ENCODE measurements at places on chromosomes 4 and X. TPM values are rescaled to one million over a fixed set of nuclear protein-coding genes. Genes with fewer than 3 reads are reported as not detected.

Gene MCUB
- 25.3 TPM for polyA plus RNA-seq

Gene UGT2A1
- polyA plus RNA-seq = 0.13 TPM

Gene SLC9A7
- polyA plus RNA-seq = 1.8 TPM

Gene UTP14A
- 10.2 TPM for polyA plus RNA-seq

Gene TCP11X2
- 0.12 TPM for polyA plus RNA-seq

Gene TLR3
- 7.1 TPM for polyA plus RNA-seq

Gene NSG1
- 0.77 TPM for polyA plus RNA-seq

Gene OTC
- polyA plus RNA-seq = 0.91 TPM

Gene AKAP4
- not detected for polyA plus RNA-seq

Gene EIF1AX
- 39.2 TPM for polyA plus RNA-seq

Gene FAM184B
- 0.10 TPM for polyA plus RNA-seq

Gene ARFIP1
- 20.9 TPM for polyA plus RNA-seq

Gene TEX13D
- polyA plus RNA-seq = not detected

Gene RASL11B
- polyA plus RNA-seq = 2.0 TPM

Gene CCNB3
- polyA plus RNA-seq = 0.49 TPM

Gene SSX2B
- polyA plus RNA-seq = not detected

Gene MAGEA1
- not detected for polyA plus RNA-seq

Gene IL3RA
- 52.2 TPM for polyA plus RNA-seq

Gene DIPK2B
- 6.8 TPM for polyA plus RNA-seq

Gene UTP3
- 30.5 TPM for polyA plus RNA-seq

Gene CRMP1
- 2.5 TPM for polyA plus RNA-seq

Gene WNK3
- polyA plus RNA-seq = 0.16 TPM

Gene PAGE1
- polyA plus RNA-seq = not detected

Gene F8A3
- 6.4 TPM for polyA plus RNA-seq

Gene FABP2
- polyA plus RNA-seq = not detected

Gene MAGEB1
- polyA plus RNA-seq = not detected

Gene FAM47B
- polyA plus RNA-seq = not detected

Gene ARSJ
- polyA plus RNA-seq = 2.3 TPM

Gene GAGE12H
- polyA plus RNA-seq = not detected

Gene CXCL3
- 11.3 TPM for polyA plus RNA-seq

Gene ARHGAP6
- polyA plus RNA-seq = 7.0 TPM

Gene NEUROG2
- polyA plus RNA-seq = not detected

Gene OPHN1
- polyA plus RNA-seq = 2.3 TPM

Gene H2BW2
- polyA plus RNA-seq = not detected

Gene MXD4
- 34.4 TPM for polyA plus RNA-seq

Gene CYBB
- polyA plus RNA-seq = 99.8 TPM

Gene ARMCX4
- polyA plus RNA-seq = 4.1 TPM

Gene DUX4
- not detected for polyA plus RNA-seq

Gene NAP1L3
- 0.41 TPM for polyA plus RNA-seq

Gene GDPD2
- polyA plus RNA-seq = not detected

Gene PDLIM3
- polyA plus RNA-seq = 21.5 TPM

Gene DMRTC1
- not detected for polyA plus RNA-seq

Gene GRIA3
- polyA plus RNA-seq = 0.05 TPM

Gene BANK1
- 7.5 TPM for polyA plus RNA-seq

Gene SPIN4
- 2.0 TPM for polyA plus RNA-seq

Gene SAGE1
- not detected for polyA plus RNA-seq

Gene FGF2
- polyA plus RNA-seq = 2.4 TPM

Gene OPRPN
- not detected for polyA plus RNA-seq

Gene TIMP1
- polyA plus RNA-seq = 1,299 TPM

Gene HS3ST1
- 1.7 TPM for polyA plus RNA-seq

Gene ASB9
- 2.1 TPM for polyA plus RNA-seq

Gene PFKFB1
- 0.06 TPM for polyA plus RNA-seq

Gene SMIM31
- 2.3 TPM for polyA plus RNA-seq

Gene MAB21L2
- 0.04 TPM for polyA plus RNA-seq

Gene GJB1
- 2.9 TPM for polyA plus RNA-seq

Data from lung (tissue), 17 donors.